CD4-positive, alpha-beta T cell treated with Interleukin-15 for 1 hour (primary cell): ENCODE measurements at places on chromosomes 2 and 18.

DNA sequence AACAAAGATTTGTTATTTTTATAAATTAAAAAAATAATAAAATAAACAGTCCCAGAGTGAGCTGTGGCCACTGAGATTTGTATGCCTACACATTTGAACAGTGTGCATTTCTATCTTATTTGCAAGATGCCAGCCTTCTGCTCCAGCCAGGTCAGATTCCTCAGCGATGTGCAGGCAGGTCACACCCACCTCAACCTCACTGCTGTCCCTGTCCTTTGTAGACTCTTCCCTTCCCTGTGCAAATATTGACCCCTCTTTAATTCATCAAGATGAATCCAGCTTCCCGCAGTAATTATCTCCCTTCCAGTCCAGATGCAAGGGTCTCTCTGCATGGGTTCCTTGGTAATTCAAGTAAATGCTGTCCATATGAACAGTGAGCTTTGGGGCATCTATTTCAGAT lies 256.2 kb downstream of the PIEZO2 start:
- DNase-seq = no peak

DNA sequence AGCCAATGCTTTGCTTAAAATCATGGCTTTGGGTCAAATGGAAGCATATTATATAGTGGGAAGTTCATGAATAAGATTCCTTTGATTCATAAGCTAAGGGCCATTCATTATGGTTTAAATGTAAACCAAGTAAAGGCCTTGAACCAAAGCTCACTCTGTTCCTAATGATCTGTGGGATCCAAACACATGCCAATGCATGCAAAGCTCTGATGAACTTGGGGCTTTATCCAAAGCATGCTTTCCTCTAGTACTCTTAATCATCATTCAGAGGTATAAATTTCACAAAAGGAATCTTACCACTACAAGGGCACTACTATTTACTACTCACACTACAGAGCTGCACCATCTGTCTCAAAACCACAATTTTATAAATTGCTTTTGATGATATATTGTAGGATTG lies 102.8 kb upstream of the RBMS1 start:
- no peak for DNase-seq

- peak; percentile 4 for DNase-seq
Measured at GRCh38 chr2:10265329-10266132, 37.2 kb upstream of the HPCAL1 start.

GRCh38 chr2:2656115-2657011 lies 325.3 kb upstream of the MYT1L start:
- DNase-seq = no peak

DNA sequence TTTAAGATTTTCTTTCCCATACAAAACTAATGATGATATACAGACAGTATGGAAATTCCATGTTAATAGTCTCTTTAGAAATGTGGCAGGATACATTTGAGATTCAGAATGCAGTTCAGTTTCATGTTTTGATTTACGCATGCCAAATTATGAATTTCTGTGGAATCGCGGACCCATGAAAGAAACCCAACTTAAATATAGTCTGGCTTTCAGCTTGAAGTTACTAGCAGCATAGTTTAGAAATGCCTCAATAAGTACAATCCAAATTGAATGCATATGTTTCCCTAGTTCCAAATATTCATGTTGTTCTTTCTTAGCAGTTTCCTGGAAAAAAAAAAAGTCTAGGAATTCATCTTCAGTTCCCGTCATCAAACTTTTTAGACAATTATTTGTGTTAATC lies 164.1 kb upstream of the RASGRP3 start:
- no peak for DNase-seq

- no peak for DNase-seq
Measured at GRCh38 chr2:42256505-42256904, 87.4 kb downstream of the EML4 start.

DNA sequence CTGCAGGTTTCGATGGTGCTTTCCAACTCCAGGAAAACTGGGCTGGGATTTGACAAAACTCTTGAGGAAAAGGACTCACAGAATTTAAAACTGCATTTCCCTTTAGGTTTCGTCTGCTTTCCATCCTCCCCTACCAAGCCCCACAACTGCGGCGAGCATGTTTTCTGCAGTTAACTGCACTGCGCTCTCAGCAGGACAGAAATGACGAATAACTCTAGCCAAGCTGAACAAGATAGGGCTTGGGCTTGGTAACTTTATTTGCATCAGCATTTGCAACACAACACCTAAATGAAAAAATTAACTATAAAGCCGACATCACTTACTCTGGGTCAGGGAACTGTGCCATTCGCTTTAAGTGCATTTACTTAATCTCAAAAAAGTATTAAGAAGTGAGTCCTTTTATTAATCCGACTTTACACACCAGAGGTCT lies 669 bp upstream of the PIKFYVE start:
- DNase-seq = peak; percentile 57

DNA sequence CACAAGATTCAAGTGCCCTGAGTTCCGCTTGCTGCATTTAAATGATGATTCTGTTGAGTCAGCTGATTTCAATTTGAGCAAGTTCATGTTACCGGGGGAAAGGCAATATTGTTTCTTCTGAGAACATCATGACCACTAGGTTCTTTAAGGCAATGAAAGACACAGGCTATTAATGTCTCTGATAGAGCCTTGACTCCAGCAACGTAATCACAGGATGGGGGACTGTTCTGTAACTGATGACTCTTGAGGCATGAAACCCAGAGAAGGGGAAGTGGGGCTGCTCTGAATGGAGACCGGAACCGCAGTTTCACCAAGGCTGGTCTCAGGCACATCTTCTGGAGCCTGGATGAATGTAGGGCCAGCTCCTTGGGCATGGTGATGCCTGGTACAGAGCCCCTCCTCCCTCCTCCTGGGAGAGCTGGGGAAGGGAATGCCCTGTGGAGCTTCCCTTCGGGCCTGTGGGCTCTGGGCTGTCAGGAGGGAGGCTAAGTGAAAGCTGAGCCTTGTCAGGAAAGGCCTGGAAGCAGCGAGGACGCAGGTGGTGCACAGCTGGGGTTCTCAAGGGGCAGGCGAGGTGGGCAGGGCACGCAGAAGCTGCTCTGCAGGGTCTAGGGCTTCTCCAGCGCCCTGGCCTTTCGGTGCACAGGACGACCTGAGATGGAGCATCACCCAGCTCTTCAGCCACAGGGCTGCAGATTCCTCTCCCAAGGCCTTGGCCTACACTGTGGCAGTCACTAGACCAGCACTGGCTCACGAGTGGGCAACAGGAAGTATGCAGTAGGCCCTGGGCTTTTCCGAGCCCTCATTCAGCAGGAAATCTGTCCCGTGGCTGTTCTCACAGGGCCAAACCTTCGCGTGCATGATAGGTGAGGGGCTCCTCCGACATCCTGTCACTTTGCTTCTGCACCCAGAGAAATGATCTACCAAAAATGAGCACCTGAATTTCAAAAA lies 36.6 kb upstream of the PRLH start:
- peak; percentile 25 for DNase-seq

DNA sequence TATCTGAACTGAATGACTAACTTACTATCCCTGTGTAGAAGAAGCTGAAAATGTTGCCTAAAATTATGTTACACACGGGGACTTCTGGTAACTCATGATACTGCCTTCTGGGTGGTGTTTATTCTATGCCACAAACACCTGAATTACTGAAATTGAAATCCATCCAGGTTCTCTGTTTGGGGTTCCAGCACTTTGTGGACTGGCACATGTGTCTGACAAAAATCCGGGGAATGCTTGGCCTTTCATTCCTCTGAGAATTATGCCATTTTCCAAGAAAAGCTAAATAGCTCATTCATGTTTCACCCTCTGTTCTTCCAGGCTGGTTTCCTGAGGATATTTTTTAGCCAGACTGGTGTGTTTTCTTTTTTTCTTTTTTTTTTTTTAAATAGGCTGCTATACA lies 59.5 kb upstream of the POU3F3 start:
- no peak for DNase-seq

DNA sequence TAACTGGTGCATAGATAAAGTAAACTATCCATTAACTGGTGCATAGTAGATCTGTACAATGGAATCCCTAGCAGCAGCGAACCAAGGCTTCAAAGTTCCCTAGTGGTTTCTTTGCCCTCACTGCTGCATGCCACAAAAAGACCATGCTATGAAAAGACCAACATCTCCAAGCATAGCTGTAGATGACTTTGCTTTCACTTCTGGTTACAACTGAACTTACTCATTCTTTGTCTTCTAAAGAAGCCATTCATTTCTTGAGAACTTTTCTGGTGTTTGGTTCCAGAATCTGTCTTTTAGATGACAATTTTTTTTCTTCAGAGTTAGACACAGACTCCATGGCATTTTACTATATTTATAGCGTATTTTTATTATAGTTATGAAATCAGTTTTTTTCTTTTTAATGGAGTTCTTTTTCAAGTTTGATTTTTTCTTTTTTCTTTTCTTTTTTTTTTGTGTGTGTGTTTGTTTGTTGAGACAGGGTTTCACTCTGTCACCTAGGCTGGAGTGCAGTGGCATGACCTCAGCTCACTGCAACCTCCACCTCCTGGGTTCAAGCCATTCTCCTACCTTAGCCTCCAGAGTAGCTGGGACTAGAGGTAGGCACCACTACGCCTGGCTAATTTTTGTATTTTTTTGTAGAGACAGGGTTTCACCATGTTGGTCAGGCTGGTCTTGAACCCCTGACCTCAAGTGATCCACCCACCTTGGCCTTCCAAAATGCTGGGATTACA lies 63.6 kb downstream of the SLC35F5 start:
- DNase-seq = no peak

GRCh38 chr18:51433296-51433695 lies 235.8 kb upstream of the MEX3C start:
- no peak for DNase-seq

DNA sequence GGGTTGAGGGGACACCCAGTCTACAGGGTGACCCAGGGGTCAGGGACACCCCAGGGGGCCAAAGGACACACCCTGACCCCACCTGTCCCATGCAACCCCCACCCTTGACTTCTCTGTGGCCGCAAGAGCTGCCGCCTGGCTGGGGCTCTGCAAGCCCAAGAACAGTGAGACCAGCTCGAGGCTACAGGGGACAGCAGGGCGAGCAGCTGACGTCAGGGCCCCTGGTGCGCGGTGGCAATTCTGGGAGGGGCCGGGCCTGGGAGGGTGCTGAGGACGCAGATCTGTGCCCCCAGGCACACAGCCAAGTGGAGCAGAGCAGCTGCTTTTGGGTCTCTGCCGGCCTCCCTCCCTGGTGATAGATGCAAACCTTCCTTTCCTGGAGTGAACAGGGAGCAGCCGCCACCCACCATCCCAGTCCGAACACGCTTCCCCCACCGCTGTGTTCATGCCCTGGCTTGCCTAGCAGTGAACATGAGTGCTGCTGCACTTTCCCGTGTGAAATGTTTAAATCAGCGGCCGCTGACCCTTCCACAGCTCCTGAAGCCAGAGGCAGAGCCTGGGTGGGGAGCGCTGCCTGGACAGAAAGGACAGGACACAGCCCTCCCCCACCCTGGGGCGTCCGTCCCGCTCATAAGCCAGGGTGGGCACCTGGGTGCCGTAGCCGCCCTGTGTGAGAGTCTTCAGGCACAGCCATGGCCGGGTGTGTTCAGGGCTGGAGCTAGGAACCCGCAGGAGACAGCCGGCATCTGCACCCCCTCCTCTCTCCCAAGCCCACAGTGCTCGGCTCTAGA lies 46.9 kb downstream of the SLC66A2 start:
- no peak for DNase-seq

DNA sequence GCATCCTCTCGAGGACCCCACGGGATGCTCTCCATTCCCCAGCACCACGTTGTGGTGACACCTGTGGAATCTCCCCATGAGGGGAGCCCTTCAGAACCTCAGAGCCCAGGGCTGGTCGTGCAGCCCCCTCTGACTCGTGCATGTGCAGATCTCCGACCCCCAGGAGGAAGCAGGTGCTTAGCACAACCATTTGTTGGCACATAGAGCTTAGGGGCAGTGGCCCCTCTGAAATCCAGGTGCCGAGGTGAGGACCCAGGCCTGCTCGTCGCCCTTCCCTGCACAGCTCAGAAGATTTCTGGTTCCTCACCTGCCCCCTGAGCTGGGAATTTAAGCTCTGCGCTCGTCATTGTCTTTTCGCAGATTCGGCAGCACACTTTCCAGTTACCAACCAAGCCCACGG lies 1.3 kb upstream of the OTOS start:
- no peak for DNase-seq
